NCI-H2081 (cell line): ENCODE measurements at places on chromosomes 1 and 21.

GRCh38 chr1:37033355-37034101 lies 787 bp downstream of the GRIK3 start:
- DNase-seq, result no peak

- DNase-seq, result no peak
Observed at GRCh38 chr21:36816561-36817130, 117.7 kb downstream of the SIM2 start.

- DNase-seq, result no peak
Observed at GRCh38 chr1:192100686-192101468, 57.4 kb upstream of the RGS18 start.

GRCh38 chr1:209328196-209328595 lies 255.3 kb upstream of the CAMK1G start:
- DNase-seq, result no peak

DNA sequence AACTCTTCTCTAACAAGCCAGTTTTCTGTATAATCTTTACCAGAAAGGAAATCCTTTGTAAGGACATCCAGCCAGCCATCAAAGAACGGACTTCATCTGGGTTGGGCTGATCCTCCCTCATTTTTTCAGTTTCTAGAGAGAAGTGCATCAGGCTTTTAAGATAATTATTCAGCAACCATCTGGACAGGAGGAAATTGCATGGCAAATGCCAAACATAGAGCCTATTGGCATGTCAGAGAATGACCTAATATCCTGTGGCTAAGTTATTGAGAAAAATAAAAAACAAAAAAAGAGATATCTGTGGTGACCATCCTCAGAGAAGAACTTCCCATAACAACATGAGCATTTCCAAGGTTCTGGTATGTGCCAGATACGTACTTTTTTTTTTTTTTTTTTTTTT lies 74.9 kb upstream of the BEND5 start:
- no peak for DNase-seq

- DNase-seq, result peak; percentile 64
Observed at GRCh38 chr1:200535605-200536004, 84.9 kb downstream of the KIF14 start.

GRCh38 chr1:63411066-63411465 lies 43.6 kb downstream of the ALG6 start:
- no peak for DNase-seq

DNA sequence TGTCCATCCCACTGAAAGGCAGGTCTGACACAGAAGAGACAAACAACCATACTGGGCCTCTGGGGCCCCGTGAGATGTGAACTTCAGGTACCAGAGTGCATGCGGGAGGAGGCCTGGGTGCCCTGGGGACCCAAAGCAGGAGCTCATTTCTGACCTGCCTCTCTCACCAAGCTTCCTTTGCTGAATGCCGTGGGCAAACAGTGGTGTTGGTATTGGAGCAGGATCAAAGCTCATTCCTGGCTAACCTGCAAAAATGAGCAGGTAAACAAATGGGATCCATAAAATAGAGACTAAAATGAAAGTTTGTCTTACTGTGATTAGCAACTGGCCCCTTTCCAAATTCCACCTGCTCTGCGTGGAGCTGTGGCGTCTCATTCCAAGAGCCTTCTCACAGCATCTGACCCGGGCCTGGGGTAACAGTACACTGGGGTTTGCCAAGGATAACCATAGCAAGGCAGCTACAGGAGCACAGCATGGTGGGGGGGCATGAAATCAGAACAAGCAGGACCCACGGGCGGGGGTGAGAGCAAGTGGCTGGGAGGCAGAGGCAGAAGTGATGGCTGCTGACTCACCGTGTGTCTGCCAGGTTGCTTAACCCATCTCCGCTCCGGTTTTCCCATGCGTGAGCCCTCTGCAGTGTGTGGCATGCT lies 103.6 kb downstream of the KIF26B start:
- DNase-seq, result peak; percentile 89

GRCh38 chr1:109261578-109261977 lies 12.2 kb downstream of the CELSR2 start:
- DNase-seq, result no peak

- DNase-seq, result no peak
Observed at GRCh38 chr1:185938396-185938795, 204.2 kb downstream of the HMCN1 start.

DNA sequence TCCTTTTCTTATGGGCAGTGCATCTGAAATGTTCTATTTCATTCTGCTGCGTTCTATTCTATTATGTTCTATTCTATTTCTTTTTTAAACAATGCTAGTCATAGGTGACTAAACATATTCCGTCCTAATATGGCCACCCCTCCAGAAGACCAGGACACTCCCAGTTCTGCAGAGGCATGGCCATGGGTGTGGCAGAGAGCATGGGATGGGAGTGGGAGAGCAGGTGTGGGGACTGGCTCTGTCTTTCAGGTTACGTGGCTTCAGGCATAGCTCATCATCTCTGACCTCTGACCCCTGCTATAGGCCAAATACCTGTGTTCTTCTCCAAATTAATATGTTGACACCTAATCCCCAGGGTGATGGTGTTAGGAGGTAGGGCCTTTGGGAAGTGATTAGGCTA lies 33.4 kb upstream of the TLR5 start:
- DNase-seq, result no peak

GRCh38 chr1:91901231-91901630 lies 15.3 kb upstream of the TGFBR3 start:
- DNase-seq, result no peak

- no peak for DNase-seq
Observed at GRCh38 chr1:212486619-212486975, 53.9 kb downstream of the NENF start.

DNA sequence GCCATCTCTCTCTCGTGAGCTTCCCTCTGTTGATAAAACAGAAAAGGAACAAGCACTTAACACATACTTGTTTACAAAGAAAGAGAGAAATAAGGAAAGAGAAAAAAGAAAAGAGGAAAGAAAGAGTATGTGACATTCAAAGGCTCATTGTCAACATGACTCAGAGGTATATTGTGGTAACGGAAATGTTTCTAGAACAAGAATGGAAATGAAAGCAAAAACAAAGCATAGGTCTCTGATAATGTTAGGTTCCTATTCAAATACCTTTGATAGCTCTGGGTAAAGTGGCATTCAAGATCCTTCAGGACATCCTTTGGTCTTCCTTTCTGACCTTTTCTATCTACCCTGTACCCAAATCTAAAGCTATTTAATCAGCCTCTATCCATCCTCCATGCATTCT lies 67.4 kb upstream of the DMRTA2 start:
- no peak for DNase-seq

GRCh38 chr1:6206520-6206855 lies 569 bp downstream of the RNF207 start:
- no peak for DNase-seq

GRCh38 chr21:35451276-35451675 lies 402.2 kb upstream of the RUNX1 start:
- DNase-seq, result no peak

DNA sequence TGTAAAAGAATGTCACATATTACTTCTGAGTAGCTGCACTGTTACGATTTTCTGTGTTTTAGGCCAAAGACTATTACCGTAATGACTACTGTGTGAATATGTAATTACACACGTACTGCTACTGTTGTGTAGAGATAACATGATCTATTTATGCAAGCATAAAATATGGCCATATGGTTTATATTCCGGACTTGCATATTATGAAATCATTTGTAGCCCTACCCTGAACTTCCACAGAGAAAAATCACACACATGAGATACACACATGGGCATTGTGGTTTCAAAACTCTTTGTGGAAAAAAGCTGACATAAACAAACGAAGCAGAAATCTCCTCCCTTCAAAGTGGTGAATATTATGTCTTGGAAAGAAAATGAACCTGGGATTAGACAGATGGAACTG lies 373.0 kb upstream of the ADAMTS5 start:
- DNase-seq, result no peak

DNA sequence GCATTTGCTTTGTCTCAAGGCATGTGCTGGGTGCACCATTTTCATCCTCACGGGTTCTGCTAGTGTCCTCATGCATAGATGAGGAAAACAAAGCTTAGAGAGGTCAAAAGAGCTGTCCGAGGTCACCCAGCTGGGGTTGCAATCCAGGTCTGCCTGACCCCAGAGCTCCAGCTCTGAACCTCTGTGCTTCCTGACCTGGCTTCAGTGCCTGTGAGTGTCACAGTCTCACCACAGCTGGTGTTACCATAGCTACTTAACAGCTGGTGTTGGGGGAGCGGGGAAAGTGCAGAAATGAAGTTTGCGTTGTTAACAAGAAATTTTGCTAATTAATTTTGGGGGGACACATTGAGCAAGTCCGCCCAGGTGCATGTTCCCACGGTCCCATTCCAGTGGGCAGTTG lies 328.5 kb downstream of the KIF26B start:
- DNase-seq, result no peak

GRCh38 chr1:48756683-48757316 lies 19.9 kb downstream of the BEND5 start:
- DNase-seq, result no peak

DNA sequence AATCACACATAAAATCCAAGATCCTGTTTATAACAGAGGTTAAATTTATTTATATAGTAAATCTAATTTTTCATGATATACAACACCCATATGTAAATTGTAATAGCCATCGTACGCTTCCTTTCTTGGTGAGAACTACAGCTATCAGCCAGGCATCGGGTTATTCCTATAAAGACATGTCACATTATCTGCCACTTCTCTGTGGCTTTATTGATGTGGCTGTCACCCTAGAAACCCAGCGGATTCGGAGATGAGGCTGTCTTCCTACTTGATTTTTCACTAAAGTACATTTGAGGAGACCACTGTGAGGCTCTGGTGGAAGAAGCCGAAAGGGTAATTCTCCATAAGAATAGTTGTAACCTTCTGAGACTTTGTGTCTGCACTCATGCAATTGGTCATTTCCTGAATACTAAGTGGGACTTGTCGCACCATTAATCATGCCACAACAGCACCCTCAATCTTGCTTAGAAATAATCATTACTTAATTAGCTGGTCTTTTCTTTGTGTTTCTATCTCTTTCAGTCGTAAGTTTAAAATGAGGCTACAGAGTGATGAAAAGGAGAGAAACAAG lies 106.0 kb downstream of the NTNG1 start:
- no peak for DNase-seq

GRCh38 chr1:210201681-210202080 lies 30.9 kb upstream of the SERTAD4 start:
- no peak for DNase-seq

DNA sequence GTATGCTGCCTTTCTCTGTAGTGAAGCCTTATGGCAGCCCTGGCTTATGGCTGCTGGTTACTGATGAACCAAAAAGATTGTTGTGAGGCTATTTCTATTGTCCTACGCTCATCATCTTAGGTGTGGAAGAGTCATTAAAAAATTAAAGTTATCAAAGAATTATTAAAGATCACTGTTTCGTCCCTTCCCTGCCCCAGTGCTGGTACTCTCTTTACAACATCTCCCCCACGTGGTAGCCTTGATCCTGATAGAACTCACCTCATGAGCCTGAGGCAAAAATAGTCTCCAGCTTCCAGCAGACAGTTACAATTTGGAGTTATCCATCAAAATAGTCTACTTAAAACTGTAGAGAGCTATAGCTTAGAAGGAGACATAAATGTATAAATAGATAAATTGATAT lies 201.5 kb downstream of the S1PR1 start:
- DNase-seq, result no peak

DNA sequence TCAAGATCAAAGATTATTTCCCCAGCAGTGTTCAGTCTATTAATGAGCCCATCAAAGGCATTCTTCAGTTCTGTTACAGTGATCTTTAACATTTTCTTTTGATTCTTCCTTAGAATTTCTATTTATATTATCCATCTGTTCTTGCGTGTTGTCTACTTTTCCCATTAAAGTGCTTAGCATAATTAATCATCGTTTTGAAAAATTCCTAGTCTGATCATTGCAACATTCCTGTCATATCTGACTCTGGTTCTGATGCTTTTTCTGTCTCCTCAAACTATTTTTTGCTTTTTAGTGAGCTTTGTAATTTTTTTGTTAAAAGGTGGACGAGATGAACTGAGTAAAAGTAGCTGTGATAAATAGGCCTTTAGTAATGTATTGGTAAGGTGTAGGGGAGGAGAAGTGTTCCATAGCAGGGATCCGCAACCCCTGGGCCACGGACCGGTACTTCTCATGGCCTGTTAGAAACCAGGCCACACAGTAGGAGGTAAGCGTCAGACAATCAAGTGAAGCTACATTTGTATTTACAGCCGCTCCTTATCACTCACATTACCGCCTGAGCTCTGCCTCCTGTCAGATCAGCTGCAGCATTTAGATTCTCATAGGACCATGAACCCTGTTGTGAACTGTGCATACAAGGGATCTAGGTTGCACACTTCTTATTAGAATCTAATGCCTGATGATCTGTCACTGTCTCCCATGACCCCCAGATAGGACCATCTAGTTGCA lies 163.3 kb downstream of the PIK3R3 start:
- DNase-seq, result no peak

DNA sequence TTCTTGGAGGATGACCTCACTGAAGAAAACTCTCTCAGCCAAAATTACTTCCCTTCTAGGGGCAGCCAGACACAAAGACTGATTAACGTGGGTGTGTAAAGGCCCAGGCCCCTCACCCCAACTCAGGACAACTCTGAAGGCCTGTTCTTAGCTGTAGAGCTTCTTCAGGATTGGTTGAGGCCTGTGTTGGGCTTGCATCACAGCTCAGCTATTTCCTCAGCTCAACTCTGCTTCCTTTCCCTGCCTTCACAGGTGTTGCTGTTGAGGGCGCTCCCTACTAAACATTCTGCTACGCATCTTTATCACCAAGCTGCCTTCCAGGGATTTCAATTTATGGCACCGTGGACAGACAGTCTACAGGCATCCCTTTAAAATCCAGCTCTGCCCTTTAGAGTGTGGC lies 36.8 kb downstream of the MAB21L3 start:
- DNase-seq, result no peak

- peak; percentile 38 for DNase-seq
Observed at GRCh38 chr1:31617916-31618746, 642 bp downstream of the HCRTR1 start.

GRCh38 chr1:197787056-197787455 lies 11.8 kb upstream of the DENND1B start:
- DNase-seq, result no peak

GRCh38 chr1:48523558-48523957 lies 51.6 kb upstream of the SPATA6 start:
- no peak for DNase-seq

DNA sequence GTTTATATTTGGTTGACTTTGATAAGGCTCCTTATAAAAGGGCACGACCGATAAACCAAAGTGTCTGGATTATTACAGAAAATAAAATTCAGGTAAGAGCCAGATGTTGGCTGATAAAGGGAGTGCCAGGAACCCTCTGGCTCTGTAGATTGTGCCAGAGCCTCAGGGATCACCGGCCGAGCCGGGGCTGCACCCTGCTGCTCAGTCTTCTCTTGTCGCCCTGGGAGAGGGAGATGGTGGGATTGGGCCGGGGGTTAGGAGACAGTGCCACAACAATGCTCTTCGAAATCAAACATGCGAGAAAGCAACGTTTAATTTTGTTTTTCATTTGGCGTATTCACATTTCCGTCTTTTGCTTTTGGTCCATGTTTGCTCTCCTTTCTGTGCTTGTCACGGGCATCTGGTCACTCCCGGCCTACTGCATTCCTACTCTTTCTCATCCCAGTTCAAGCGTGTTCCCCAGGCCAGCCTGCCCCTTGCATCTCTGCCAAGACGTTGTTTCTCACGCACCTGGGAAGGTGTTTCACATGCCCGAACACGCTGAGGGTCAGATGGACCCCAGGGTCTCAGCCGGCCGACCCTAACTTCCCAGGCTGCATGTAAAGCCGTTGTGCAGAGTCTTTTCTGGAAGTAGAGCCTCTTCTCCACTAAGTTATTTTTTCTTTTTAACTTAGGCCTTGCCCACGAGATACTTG lies 18.8 kb upstream of the C2CD2 start:
- no peak for DNase-seq
